ENCODE measurements at places on chromosomes 12 and 14.

GRCh38 chr12:30748147-30748546, 6.6 kb downstream of the CAPRIN2 start:
- no peak for DNase-seq

- DNase-seq: no peak
Measured at GRCh38 chr12:95739561-95740313, 50.8 kb downstream of the NTN4 start.

GRCh38 chr14:103529383-103530365, 678 bp downstream of the TRMT61A start:
- no peak for DNase-seq

DNA sequence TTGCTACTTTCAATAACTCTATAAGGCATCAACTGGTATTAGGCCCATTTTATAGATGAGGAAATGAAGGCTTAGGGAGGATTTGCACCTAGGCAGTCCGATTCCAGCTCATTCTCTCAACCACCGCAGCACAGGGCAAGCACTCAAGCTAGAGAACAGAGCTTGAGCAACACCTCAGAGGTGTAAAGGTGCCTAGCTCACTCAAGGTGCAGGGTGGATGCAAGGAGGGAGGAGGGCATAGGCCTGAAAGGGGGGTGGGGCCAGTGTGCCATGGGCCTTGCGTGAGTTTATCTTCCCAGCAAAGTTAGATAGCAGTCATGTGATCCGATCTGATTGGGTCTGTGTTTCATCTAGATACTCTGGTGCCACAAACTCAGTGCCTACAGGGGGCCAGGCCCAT, 10.2 kb upstream of the EMP1 start:
- DNase-seq: no peak

DNA sequence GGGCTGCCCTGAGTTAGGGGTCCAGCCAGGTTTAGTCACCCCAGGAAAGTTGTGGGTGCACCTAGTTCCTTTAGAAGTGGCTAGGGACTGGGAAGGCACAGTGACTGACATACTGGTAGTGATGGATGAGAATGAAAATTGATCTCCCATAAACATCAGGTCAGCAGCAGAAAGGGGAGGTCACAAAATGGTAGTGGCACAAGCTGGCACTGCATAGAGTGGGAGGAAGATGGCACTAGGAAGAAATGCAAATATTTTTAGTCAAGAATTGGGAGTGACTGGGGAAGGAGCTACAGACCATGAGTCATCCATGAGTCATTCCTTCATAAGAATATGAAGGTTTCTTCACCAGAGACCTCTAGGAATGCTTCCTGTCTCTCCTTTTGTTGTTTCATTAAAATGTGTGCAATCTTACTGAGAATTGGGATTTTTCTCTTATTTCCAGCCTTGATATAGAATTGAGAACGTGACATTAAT, 198.3 kb upstream of the AMIGO2 start:
- DNase-seq: peak; percentile 96

DNA sequence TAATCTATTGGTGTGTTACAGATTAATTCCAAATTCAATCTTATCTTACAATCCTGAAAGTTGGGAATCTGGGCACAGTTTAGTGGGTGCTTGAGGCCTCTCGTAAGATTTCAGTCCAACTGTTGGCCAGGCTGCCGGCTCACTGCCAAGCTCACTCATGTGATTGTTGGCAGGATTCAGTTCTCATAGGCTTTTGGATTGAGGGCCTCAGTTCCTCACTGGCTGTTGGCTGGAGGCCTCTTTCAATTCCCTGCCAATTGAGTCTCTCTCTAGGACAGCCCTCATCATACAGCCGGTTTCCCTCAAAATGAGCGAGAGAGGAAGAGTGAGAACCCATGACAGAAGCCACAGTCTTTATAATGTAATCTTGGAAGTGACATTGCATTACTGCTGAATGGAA, 123.5 kb upstream of the FBXO33 start:
- no peak for DNase-seq

- DNase-seq: no peak
Measured at GRCh38 chr14:61392297-61392696, 70.9 kb downstream of the PRKCH start.

GRCh38 chr12:111730420-111730819, 36.3 kb upstream of the ALDH2 start:
- no peak for DNase-seq

- peak; percentile 54 for DNase-seq
Measured at GRCh38 chr12:70255311-70255710, 12.1 kb downstream of the CNOT2 start.

GRCh38 chr14:90681929-90682328, 134.3 kb downstream of the TTC7B start:
- DNase-seq: no peak

- no peak for DNase-seq
Measured at GRCh38 chr12:74129702-74130101, 407.9 kb upstream of the ATXN7L3B start.

GRCh38 chr14:96105926-96106441, 66.8 kb downstream of the C14orf132 start:
- DNase-seq: no peak

- no peak for DNase-seq
Measured at GRCh38 chr12:117926391-117926899, 42.3 kb downstream of the KSR2 start.

DNA sequence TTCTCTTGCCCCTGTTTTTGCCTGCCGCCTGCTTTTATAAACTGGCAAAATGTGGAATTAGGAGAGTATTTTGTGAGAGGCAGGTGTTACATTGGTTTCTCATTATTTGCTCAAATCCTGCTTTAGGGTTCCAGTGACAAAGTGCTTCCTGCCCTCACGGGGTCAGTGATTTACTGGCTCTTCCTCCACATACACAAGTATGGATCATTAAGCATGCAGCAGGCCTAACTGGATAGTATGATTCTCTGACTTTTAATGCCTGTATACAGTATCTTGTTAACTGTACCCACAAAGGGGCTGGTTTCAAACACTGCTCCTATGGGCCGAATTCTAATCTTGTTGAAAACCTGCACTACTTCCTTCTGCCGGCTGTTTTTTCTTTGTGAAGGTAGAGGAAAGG, 63.2 kb downstream of the PTCSC3 start:
- DNase-seq: no peak

DNA sequence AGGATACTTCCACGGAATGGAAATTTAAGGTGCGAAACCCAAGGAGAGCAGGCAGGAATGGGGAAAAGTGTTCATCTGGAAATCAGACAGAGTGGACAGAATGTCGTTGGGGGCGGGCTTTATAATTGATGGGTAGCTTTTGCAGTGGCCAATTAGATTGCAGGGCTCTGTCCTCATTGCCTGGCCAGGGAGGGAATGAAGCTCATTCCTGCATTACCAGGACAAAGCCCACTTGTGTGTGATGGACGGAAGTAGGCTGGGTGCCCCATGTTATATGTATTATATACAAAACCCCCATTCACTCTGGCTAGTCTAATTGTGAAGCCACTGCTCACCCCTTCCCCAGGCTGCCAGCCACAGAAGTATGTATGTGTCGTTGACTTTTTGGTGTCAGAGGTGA, 23.6 kb downstream of the ZNF664 start:
- no peak for DNase-seq

DNA sequence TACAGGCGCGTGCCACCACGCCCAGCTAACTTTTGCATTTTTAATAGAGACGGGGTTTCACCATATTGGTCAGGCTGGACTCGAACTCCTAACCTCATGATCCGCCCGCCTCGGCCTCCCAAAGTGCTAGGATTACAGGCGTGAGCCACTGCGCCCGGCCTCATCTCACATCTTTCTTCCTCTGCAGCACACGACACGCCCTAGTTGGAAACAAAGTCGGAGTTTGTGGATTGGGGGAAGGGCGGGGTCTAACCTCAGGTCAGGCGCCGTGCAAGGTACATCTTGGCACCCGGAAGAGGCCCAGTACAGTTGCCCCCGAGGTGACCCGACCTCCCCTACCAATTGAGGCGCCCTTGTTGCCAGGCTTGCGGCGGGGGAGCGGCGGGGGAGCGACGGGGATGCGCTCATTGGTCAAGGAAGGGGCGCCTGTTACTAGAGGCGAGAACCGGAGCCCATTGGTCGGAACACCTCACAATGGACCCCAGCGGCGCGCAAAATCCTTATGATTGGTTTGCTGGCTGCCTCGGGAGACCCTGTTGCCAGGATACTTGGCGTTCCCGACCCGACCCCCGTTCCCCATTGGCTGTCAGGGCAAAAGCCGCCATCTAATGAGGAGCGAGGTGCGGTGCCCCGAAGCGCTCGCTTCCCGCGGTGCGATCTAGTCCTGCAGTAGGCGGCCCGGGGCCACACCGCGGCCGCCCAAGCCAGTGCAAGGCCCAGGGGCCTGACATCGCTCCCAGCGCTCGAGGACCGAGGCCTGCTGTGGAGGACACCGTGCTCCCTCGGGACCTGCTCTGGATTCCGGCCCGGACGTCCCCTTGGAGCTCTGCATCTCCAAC, at the start of gene REC8:
REC8 (plus strand) TSS at position 659 of the 839 bp plus-strand sequence. CDS start 473 bp downstream, outside the sequence.
- no peak for DNase-seq

DNA sequence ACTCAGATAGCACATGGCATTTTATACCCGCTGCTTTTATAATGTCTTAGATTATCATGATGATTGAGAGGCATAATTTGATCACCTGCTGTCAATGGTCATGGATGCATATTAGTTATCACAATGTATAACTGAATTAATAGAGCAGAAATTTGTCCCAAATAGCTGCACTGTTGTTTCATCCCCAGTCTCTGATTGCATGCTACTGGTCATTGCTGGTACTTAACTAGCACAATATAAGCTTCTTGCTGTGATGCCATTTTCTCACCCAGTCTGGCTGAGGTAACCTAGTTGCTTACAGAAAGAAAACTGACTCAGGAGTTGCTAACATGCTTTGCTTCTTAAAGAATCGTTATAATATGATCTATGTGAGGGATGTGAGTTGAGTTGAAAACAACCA, 76.8 kb upstream of the PLEKHA5 start:
- DNase-seq: no peak

- DNase-seq: no peak
Measured at GRCh38 chr14:44798386-44799242, 163.1 kb downstream of the KLHL28 start.

- DNase-seq: no peak
Measured at GRCh38 chr14:67491741-67492507, 3.4 kb upstream of the TMEM229B start.

GRCh38 chr12:67999244-67999643, 10.0 kb downstream of the IFNG-AS1 start:
- no peak for DNase-seq

DNA sequence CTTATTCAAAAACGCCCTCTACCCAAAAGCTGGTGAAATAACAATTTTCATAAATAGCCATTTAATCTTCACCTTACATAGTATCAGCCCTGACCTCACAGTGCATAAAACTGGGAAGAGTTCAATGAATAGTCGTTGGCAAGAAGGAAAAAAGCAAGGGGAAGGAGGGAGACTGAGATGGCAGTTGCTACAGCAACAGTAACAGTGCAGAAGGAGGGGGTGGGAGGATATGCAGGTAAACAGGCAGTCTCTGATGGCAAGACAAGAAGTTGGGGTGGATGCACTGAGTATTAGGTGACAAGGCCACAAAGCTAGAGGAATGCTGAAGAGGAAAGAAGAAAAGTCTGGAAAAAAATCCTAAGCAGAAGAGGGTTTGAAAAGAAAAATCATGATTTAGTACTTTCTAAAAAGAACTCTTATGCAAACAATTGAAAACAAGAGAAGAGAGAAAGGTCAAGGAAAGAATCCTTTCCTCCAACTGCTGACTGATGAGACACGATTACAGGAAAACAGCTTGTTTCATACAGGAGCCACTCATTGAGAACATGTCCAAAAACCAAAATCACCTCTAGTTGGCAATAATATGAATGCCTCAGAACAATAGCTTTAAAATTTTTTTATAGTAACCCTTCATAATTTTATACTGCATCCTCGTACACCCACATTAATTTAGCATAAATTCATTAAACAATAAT, 56.0 kb downstream of the DCAF5 start:
- peak; percentile 22 for DNase-seq

DNA sequence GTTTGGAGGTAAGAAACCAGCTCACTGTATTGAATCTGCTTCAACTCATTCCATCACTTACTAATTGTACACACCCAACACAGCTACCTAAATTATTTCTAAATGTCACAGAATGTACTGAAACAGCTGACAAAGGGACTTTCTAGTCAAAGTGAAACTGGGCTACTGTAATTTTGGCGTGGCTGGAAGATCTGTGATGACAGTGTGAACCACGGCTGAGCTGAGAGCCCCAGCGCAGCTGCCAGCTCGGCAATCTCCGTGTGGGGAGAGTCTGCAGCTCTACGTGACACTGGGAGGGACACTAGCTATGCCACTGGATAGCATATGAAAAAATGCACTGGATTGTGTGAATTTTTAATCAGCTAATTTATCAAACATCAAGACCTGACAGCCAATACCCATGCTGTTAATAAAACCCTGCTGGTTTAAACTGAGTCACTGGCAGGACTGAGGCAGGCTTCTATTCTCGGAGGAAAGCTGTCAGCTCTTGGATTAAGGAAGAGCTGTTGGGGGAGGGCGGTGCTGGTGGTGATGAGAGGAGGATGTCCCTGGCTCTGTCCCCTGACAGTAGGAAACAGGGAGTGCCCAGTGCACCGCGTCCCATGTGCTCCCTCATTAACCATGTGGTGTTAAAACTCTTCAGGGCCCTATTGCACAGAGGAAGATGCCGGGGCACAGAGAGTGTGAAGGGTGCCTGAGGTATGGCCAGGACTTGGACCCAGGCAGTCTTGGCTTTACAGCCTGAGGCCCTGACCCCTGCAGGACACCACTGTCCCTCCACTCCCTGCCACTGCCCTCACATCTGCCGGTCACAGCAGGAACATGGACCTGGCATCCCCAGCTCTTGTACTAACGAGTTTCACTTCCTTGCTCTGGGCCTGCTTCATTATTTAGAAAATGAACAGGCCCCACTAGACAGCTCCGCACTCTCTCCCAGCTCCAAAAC, 13.3 kb downstream of the SLC15A4 start:
- DNase-seq: no peak

GRCh38 chr12:109654357-109654756, 59.3 kb upstream of the FAM222A start:
- DNase-seq: no peak

GRCh38 chr12:62586850-62587249, 120.2 kb downstream of the MON2 start:
- no peak for DNase-seq

GRCh38 chr12:64034901-64035576, 187.1 kb downstream of the KICS2 start:
- DNase-seq: no peak

All from IMR-90 (cell line).